ENCODE measurements at places on chromosomes 6 and 20. TPM values are rescaled to one million over a fixed set of nuclear protein-coding genes. Genes with fewer than 3 reads are reported as not detected.

- H3K4me3 ChIP-seq, result no peak overlapping the region
- DNase-seq, result no peak
- H3K36me3 ChIP-seq, result no peaks in the 10 kb centered on the region
- no peaks in the 10 kb centered on the region for H3K4me1 ChIP-seq
- no peak overlapping the region for H3K27ac ChIP-seq
These were observed 32.5 kb upstream of the ECI2 start for GRCh38 chr6:4167833-4168232.

DNA sequence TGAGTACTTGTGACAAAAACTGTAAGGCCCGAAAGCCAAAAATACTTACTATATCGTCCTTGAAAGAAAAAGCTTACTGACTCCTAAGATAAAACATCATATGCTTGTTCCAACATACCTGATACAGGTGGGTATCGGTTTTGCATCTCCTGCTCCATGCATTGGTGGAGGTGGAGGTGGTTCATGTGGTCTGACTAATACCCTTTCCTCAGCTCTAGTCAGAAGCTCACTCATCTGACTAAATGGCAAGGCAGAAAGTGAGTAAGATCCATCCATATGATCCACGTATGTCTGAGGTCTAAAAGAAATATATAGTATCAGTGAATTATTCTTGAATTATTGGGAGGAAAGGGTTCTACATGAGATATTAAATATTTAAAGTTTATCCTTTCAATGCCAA is 76.2 kb downstream of the WASF1 start:
- H3K4me3 ChIP-seq, result no peak overlapping the region
- no peaks in the 10 kb centered on the region for H3K27me3 ChIP-seq
- no peaks in the 10 kb centered on the region for H3K36me3 ChIP-seq
- no peaks in the 10 kb centered on the region for H3K4me1 ChIP-seq

DNA sequence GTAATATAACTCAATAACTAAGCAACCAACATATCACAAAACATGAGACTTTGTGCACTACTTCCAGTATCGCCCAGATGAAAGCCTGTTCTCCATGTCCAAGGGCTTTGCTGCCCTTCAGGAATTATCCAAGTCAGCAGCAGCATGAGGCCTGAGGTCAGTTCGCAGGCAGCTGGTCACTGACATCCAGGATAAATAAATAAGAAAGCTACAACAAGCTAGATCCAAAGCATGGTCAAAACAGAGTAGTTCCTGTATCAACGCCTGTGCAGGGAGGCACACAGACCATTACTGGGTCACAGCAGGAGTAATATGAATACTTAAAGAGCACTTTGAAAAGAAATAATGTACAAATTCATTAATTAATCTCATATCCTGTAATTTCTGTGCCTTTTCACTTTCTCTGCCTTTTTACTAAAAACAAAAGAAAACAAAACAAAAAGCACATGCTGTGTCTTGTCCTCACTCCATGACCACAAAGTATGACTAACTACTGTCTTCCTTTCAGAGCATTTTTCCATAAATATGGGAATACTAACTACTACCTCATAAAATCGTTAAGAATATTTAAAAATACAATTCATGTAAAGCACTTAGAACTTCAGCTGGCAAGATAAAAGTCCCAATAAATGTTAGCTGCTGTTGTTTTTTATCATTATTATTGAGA is 374.9 kb upstream of the IRAK1BP1 start:
- no peak overlapping the region for H3K4me3 ChIP-seq
- H3K27me3 ChIP-seq, result no peaks in the 10 kb centered on the region
- no peak overlapping the region for H3K27ac ChIP-seq
- no peaks in the 10 kb centered on the region for H3K36me3 ChIP-seq
- H3K4me1 ChIP-seq, result no peaks in the 10 kb centered on the region
- no peak for DNase-seq

Gene RGL2
- 73.3 TPM for polyA plus RNA-seq

Gene TTK
- polyA plus RNA-seq, result 0.74 TPM

Gene SLC17A1
- not detected for polyA plus RNA-seq
